ENCODE measurements at places on chromosomes 2 and 18. TPM values are rescaled to one million over a fixed set of nuclear protein-coding genes. Genes with fewer than 3 reads are reported as not detected.

SEPTIN10 gene
- total RNA-seq, result 34.2 TPM

LHCGR gene
- not detected for total RNA-seq

HS1BP3 gene
- 26.9 TPM for total RNA-seq

ATP6V1C2 gene
- total RNA-seq, result not detected

VAMP5 gene
- 47.0 TPM for total RNA-seq

CAPN13 gene
- not detected for total RNA-seq

SERPINB10 gene
- not detected for total RNA-seq

HOXD12 gene
- not detected for total RNA-seq

LPIN1 gene
- total RNA-seq, result 416 TPM

CFAP65 gene
- total RNA-seq, result not detected

ZNF407 gene
- 5.9 TPM for total RNA-seq

C2orf78 gene
- not detected for total RNA-seq

MARS2 gene
- total RNA-seq, result 8.9 TPM

MAB21L4 gene
- not detected for total RNA-seq

RAMP1 gene
- total RNA-seq, result 28.7 TPM

ANO7 gene
- total RNA-seq, result 0.13 TPM

SUMO1 gene
- 52.9 TPM for total RNA-seq

DES gene
- 28,635 TPM for total RNA-seq

PCGF1 gene
- 14.2 TPM for total RNA-seq
